Activated CD4-positive, alpha-beta T cell treated with anti-CD3 and anti-CD28 coated beads, Interleukin-2, amount 50 U/mL, for 4 hours (primary cell): ENCODE measurements at places on chromosomes 5 and 9.

DNA sequence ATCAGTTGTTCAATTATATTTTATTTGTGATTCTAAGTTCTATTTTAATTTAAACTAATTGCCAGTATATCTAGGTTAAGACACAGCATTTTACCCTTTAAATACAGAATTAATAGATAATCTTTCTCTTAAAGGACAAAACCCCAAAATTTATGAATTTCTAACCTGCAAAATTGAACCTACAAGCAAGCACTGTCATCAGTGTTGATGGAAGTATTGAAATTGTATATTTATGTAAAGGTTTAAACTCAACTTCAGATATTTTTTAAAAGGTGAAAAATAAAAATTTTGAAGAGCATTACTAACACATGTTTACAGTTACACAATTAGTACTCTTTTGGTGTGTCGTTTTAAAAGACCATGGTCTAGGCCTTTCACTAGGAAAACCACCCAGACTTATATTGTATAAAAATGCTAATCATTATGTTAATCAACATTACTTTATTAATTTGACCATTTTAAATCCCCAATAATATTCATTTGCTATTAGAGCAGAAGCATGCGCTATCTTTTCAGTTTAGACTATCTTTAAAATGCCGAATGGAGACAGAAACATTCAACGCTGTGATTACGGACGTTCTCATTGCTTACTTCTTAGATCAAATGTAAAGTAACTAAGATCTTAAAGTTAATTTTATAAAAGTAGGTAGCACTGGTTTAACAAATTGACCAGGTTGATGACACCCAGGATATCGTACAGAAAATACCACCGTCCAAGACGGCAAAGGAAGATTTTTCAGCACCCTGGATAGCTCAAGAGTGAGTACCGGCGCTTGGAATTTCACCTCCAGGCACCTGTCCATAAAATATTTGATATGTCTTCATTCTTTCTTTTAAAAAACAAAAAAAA lies 3.2 kb downstream of the OTP start:
- DNase-seq: no peak

GRCh38 chr5:96079962-96080361 lies 118.3 kb upstream of the ELL2 start:
- DNase-seq: no peak

DNA sequence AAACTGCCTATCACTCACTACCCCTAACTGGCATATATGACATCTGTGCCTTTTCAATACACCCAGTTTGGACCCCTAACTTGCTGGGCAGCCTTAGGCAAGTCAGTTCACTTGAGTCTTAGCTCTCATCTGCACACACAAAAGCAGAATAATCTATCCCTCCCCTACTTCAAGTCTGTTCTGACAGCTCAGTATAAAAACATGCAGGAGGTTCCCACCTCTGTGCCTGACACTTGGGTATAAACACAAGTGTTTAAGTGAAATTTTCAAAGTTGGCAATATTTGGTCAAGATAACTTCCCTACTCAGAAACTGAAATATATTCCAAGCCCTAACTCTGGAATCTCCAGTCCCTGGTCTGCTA lies 12.6 kb downstream of the HNRNPH1 start:
- DNase-seq: no peak

DNA sequence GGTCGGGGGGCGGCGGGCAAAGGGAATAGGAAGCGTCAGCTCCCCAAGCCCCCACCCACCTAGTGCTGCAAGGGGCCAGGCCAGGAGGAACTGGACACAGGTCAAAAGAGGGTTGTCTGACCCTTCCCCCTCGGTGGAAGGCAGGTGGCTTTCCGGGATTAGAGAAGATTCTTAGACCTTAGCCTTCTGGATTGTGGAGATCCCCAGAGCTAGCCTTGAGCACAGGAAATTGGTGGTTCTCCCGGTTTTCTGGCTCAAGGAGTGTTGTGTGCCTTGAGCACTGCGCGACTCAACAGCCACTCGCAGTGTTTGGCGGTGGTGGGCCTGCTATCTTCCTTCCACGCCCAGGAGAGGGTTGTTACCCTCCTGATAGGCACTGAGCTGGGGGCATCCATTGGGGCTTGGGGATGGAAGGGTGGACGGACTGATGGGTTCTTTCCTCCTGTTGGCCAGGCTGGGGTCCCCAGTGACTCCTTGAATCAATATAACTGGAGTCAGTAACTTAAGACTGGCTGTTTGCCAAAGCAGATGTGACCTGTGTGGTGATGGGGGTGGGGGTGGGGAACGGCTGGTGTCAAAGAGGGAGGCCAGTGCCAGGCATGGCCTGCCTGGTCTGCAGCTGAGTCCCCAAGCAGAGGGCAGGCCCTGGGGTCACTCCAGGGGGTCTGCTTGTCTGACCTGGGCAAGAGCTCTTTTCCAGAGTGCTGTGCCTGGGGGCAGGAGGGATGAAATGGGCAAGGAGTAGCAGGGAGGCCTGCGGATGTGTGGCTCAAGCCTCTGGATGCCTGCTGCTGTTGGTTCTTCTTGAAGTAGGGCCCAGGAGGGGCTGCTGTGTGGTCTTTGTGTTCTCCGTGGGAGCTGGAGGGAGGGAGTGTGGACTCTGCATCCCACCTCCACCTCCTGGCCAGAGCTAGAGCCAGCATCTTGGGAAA lies 2.1 kb downstream of the FGF18 start:
- DNase-seq: no peak

- DNase-seq: no peak
Measured at GRCh38 chr5:173078878-173079277, 22.7 kb downstream of the CREBRF start.

- no peak for DNase-seq
Measured at GRCh38 chr5:89816038-89816437, 593.5 kb downstream of the CETN3 start.

- no peak for DNase-seq
Measured at GRCh38 chr5:74556631-74557595, 83.6 kb downstream of the ENC1 start.

DNA sequence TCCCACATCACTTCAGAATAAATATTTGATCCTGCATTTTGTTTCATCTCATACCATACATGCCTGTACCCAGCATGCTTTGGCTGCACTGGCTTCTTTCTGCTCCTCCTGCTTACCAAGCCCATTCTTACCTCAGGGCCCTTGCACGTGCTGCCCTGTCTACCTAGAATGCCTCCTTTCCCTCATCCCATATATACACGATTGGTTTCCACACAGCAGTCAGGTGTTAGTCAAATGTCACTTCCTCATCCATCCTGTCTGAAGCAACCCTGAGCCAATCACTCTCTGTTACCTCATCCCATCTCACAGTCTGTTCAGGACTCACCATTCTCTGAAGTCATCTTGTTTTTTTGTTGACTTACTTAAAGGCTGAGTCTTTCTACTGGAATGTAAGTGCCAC lies 30.3 kb downstream of the CAST start:
- DNase-seq: no peak
